Urinary bladder (tissue), 4 donors: ENCODE measurements at places on chromosomes 5 and 9. TPM values are rescaled to one million over a fixed set of nuclear protein-coding genes. Genes with fewer than 3 reads are reported as not detected.

GRCh38 chr9:137301081-137301947, 757 bp downstream of the NRARP start:
- no peak for DNase-seq

DNA sequence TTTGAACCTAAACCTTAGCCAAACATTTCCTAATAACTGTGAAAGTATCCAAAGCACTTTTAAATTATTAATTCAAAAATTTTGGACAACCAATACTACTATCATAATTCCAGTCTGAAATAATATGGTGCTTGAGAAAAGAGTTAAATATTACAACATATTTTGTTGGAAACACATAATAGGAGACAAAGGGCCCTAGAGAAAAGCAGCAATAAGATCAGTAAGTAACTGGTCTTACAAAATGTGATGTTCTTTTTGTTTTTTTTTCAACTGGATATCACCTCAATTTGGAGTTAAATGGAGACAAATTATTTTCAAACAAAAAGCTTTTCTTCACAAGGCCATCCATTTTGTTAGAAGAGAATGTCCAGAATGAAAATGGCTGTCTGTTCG, 21.1 kb downstream of the SRFBP1 start:
- DNase-seq, result no peak

DNA sequence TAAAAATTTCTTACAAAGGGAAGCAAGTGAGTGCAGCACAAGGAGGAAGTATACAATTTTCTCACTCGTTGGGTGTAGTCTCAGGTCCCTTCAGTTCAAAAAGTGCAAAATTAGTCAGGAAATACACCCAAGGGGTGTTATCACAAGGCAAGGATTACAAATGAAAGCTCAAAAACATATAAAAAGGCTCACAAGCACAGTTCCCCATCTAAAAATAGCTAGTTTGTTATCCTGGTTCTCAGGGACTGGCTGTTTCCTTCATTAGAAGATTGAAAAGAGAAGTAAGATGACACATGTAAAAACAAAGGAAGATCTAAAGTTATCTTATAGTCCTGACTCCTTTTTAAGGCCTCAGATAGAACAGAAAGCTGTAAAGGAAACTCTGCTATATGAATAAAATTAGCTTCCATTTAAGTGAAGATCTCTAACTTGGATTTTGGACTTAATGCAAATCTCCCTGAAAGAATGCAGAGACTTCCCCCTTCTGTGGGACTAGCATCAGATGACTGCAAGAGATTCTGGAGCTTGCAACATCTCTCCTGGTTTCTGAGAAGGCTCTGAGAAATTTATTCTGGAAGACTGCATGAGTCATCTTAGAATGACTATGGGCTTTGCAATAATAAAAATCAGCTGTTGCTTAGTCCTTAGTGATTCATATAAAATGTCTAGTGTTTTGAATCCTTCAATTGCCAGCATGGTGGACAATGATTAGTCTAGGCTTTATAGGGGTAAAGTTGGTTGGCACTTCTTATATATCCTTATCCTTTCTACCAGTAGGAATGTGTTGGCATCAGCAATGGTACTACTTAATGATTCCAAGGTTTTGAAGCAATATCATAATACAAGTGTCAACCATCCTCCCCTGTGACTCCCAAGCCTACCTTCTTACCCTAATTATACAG, 25.4 kb downstream of the DAB2 start:
- no peak for DNase-seq

DNA sequence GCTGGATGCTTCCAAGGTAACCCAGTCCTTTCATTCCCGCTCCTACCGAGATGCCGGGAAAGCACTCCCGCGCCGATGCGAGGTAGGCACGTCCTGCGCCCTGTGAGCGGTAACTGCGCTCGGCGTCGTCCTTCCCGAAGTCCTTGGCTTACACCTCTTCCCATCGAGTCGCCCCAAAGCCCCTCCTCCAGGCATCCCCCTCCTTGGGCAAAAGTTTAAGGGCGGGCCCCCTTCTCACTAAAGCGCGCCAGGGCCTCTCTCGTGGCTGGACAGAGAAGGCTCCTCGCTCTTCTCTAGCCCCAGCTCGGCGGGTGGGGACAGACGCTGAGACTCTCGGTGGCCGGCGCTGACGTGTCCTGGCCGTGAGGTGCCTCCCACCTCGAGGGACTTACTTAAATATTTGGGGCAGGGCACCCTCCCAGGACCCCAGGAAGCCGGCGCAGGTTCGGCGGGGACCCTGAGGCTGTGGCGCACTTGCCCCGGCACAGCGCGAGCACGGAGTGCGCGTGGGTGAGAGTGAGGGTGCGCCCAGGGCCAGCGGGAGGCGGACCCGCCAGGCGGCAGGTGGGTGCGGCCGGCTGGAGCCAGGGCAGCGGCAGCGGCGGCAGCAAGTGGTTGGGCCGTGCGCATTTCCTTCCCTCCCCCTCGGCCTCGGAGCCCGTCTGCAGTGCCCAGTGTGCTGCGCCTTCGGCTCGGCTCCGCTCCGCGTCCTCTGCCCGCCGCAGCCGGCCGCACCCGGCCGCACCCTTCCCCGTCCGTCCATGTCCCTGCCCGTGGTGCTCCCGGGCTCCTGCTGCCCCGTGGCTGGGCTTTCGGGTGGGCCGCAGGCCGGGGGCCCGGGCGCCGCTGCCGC, at the start of gene ENTREP1:
Gene ENTREP1, plus strand, starts transcription at position 667 of the 853 bp plus-strand sequence. Its CDS starts 95 bp downstream, at position 762.
- DNase-seq, result no peak

- DNase-seq, result no peak
Measured at GRCh38 chr9:73200694-73201452, 49.2 kb downstream of the ANXA1 start.

GRCh38 chr9:93230601-93231000, 46.7 kb downstream of the WNK2 start:
- DNase-seq, result no peak

- DNase-seq, result no peak
Measured at GRCh38 chr9:93963969-93964368, 8.8 kb upstream of the BARX1 start.

GRCh38 chr5:68641211-68641610, 425.7 kb downstream of the PIK3R1 start:
- DNase-seq, result no peak

DNA sequence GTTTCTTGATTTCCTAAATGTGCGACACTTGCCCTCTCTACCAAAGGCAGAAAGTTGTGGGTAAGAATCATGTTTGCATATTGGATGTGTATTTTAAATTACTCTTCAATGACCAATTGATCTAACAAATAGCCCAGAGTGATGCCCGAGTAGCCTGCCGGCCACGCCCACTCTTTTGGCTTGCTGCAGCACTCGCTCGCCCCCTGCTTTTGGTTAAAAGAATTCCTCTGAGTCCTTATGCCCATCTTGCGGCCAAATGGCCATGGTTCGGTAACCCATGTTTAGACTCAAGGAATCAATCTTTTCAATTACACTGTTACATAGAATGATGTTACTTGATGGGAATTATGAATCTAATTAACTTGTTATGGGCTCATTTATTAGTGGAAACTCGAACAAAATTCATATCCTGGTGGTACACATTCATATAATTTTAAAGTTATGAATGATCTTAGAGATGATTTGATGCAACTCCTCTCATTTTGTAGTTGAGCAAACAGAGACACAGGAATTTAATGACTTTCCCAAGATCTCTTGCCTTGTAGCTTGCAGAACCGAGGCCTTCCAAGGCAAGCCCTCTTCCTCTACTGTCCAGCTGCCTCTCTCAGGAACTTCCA, 36.5 kb downstream of the PPIC start:
- DNase-seq, result no peak

GRCh38 chr9:98365227-98365669, 109.8 kb upstream of the TBC1D2 start:
- DNase-seq, result no peak

DNA sequence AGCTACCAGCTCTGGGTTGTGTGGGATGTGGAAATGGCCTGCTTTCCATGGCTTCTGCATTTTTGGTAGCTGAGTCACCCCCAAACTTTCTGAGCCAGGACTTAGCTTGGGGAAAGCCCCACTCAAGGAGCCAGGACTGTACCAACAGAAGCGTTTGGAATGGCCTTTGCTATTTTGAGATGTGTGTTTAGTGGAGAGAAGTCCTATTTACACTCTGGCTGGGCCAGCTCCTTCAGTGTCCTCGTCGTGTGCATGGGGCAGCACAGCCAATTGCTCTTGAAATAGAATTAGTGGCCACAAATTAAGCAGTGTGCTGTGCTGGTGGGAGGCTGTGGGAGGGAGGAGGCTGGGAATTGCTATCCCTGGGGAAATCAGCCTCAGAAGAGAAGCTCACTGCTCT, 51.6 kb downstream of the ENTREP1 start:
- DNase-seq, result no peak

GRCh38 chr9:68462105-68462775, 78.4 kb downstream of the TMEM252 start:
- no peak for DNase-seq

- no peak for DNase-seq
Measured at GRCh38 chr5:89668821-89669220, 740.7 kb downstream of the CETN3 start.

GRCh38 chr5:178478370-178478769, 111.8 kb downstream of the COL23A1 start:
- DNase-seq, result no peak

GABBR2 gene
- 0.53 TPM for total RNA-seq

OR1J2 gene
- not detected for total RNA-seq

CFAP90 gene
- total RNA-seq, result 0.21 TPM

WDR31 gene
- total RNA-seq, result 1.7 TPM

PHYHD1 gene
- 16.8 TPM for total RNA-seq

POU4F3 gene
- total RNA-seq, result 0.11 TPM

SNCB gene
- not detected for total RNA-seq

ARL10 gene
- 20.8 TPM for total RNA-seq
